Stimulated activated naive CD4-positive, alpha-beta T cell treated with Interleukin-2 at 50 U/mL for 16 hours (primary cell): ENCODE measurements at places on chromosomes 13 and 19.

DNA sequence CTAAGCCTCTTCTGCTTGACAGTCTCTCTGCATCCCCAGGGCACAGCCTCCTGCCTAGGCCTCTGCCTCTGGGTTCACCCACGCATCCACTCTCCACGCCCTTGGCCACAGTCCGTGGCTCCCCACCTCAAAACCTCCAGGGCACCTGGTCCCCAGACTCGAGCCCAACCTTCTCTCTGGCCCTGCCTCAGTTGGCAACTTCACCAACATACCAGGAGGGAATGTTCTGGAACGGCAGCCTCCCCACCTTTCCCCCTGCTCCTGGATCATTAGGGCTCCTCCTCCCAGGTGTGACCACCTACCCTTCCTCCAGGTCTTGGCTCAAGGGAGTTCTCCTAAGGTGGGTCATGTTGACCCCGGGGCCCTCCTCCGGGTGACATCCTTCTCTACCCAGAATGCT lies 69.1 kb downstream of the SOX1 start:
- DNase-seq = no peak

- DNase-seq = no peak
Observed at GRCh38 chr19:2887391-2887914, 13.3 kb upstream of the ZNF57 start.

DNA sequence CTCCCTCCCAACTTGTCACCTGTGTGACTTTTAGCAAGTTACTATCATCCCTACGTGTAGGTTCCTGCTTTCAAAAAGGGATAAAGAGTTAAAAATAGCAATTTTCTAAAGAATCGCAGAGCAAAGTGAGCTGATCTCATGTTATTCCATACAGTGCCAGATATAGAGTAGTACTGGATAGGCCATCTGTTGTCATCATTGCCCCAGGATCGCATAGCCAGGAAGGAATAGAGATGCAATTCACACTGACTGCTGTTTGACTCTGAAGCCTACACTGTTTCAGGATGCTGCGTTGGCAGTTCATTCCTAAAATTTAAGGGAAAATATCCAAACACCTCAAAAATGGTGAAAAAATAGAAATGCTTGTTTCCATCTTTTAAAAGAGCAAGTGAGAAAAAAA lies 138.9 kb downstream of the SHISA2 start:
- DNase-seq = no peak

DNA sequence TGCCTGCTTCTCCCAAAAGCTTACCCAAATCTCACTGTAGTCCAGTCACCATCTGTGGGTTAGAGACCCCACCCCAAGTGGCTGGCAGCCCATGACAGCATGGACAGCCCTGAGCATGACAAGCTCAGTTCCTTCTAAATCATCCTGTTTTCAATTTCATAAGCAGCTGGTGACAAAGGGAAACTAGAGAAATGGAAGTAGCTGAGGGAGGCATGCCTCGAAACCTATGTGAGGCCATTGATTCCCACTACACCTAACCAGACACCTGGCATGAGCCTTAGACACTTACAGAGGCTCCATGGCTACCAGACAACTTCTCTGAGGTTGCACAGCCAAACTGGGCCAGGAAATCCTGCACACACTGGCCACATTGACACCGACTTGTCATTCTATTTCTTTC lies 56.2 kb downstream of the ABCC4 start:
- no peak for DNase-seq

GRCh38 chr19:2978772-2979171 lies 1.4 kb downstream of the TLE6 start:
- DNase-seq = no peak

GRCh38 chr19:57434386-57435061 lies 601 bp upstream of the ZNF749 start:
- DNase-seq = no peak

DNA sequence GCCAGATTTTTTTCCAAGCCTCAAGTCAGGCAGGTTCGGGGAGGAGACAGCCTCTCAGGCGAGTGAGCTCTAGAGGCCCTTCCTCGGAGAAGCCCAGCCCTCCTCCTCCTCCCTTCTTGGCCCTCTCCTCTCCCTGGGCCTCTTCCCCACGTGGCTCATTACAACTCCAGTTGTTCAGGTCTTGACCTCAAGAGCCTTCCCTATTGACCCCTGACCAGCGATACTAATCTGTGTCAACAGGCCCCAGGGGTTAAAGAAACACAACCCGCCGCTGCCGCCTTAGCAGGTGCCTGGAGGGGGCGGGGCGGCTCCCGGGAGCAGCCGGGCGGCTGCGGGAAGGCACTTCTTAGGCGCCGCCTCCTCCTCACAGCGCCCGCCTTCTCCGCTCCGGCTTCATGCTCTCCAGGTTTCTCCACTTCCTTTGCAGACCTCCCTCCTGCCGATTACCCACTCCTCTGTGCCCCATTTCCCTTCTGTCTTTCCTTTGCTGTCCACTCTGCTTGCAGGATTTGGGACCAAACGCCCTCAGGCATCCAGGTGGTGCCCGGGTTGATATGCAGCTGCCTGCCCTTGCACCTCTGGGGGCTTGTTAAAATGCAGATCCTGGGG lies 51.0 kb downstream of the LYL1 start:
- no peak for DNase-seq

DNA sequence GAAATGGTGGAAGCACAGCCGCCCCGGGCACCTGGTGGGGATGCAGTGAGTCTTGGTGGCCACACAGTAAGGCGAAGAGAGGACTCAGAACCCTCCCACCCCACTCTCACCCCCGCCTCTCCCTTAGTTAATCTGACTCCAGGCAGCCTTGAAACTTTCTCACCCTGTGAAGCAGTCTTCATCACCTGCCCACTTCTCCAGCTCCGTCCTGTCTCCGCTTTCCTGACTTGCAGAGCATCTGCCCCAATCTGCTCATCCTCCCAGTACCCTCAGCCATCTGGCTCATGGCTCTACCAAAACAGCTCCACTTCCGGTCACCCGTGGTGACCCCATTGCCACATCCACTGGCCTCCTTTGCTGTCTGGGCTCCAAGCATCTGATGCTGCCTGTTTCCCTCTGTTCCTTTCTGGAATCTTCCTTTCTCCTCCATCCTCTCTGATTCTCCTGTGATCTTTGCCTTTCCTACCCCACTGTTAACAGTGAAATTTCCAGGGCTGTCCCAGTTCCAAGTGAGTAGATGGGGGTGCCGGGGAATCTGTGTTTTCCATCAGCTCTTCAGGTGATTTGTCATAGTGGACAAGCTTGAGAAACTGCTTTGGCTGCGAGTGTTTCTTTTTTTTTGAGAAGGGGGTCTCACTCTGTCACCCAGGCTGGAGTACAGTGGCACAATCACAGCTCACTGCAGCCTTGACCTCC lies 4.3 kb downstream of the USF2 start:
- DNase-seq = no peak

- DNase-seq = no peak
Observed at GRCh38 chr13:79973533-79973963, 367.4 kb downstream of the SPRY2 start.

DNA sequence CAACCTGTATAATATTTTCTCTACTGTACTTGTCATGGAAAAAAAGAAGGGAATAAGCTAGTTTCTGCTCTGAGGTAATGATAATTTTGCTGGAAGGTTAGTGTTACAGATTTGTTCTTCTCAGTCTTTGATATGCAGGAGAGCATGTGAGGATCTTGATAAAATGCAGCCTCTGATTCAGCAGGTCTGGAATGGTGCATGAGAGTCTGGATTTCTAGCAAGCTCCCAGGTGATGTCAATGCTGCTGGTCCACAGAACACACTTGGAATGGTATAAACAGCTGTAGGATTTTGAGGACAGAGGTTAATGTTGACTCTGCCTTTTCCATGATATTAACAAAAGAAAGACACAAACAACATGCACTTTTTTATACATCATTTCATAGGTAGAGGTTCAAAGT lies 173.6 kb downstream of the NDFIP2 start:
- DNase-seq = no peak

DNA sequence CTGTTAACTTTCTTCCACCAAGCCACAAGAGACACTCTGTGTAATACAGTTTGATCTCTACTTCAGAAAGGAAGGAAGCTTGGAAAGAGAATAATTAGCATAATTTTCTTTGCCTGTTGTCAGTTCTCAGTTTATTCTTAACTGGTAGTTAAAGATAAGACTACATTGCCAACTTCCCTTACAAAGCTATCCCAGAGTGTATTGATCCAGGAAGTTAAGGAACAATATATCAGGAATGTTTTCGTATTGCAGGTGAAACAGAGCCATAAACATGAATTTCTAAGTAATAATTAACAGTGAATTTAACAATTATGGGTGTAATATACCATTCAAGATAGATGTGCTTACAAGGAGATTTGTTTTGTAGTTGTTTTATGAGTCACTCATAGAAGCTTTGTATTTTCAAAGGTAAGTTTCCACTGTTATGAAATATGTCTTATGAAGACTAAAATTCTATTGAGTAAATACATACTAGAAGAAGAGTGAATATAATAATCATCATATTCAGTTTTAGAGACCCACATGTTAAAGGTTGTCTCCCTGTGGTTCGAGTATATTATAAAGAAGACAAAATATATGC lies 88.4 kb upstream of the KLF5 start:
- DNase-seq = no peak

- DNase-seq = no peak
Observed at GRCh38 chr19:10896851-10897526, 25.6 kb downstream of the CARM1 start.
